ENCODE measurements at places on chromosomes 7 and 10. TPM values are rescaled to one million over a fixed set of nuclear protein-coding genes. Genes with fewer than 3 reads are reported as not detected.

DNA sequence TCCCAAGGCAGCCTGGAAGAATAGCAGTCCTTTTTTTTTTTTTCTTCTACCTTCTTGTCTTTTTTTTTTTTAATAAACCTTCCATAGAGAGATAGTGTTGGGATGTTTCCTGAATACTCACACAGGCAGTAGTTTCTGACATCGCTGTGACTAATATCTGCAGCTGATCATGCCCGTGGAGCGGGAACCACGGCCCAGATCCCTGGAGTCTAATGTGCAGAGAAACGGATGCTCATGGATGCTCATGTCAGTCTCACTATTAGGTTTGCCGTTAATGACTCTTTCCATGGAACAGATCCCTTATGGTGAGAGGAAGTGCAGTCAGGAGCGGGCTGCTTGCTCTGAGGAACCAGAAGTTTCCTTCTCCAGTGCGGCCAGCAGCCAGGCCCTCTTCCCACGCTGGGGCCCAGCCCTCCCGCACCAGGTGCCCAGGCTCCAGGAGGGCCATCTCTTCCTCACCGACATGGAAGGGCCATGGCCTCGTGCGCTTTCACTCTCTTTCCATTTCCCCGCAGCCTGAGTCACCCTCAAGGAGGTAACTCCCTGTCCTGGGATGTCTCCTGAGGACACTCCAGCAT is 132.5 kb downstream of the WDR37 start:
- no peak for DNase-seq

GRCh38 chr7:146683439-146683838 is 566.8 kb downstream of the CNTNAP2 start:
- DNase-seq, result no peak

The PNLIPRP1 gene
- total RNA-seq, result 1.1 TPM

DNA sequence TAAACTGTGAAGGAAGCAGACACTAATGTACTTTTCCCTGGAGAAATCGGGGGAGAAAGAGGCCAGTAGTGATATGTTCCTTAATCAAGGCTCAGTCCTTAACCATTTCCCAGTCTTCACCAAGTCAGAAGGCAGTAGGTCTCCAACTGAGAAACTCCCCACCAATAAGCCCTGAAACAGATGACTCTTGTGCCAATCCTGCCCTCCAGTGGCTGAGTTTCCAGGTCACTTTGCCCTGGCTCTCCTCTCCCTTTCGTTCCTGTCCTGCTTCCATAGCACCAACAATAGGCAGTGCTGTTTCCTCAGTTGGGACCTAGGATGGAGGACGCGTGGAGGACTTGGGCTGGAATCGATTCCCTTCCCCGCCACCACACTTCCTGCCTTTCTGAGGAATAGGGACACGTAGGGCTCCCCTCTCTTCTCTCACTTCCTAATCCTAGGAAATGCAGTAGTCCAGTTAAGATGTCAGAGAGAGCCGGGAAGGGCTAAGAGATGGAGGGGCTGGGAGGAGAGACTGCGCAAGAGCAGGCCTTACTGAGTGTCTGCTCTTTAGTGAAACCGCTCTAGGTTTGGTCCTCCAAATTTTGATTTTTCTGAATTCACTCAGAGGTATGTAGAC is 23.4 kb downstream of the ATOH7 start:
- no peak for DNase-seq

- no peak for DNase-seq
Measured at GRCh38 chr7:49850921-49851613, 77.6 kb downstream of the VWC2 start.

- DNase-seq, result no peak
Measured at GRCh38 chr7:64035388-64035787, 9.8 kb upstream of the ZNF727 start.

DNA sequence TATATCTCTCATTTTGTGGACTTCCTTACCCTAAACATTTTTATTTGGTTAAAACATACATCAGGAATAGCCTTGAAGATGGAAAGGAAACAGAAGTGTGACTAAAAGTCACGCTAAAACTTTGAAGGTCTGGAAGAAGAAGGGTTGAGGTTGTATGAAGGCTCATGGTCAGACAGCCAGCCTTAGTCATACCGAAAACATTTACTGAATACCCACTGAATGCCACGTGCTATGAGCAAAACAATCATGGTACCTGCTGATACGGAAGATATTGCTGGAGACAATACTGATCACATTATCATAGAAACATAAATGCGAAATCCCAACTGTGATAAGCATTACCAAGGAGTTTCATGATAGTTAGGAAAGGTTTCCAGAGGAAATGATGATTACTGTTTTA is 64.0 kb downstream of the PDZD8 start:
- DNase-seq, result no peak

GRCh38 chr10:2340831-2341647 is 603.7 kb upstream of the ADARB2 start:
- DNase-seq, result no peak

DNA sequence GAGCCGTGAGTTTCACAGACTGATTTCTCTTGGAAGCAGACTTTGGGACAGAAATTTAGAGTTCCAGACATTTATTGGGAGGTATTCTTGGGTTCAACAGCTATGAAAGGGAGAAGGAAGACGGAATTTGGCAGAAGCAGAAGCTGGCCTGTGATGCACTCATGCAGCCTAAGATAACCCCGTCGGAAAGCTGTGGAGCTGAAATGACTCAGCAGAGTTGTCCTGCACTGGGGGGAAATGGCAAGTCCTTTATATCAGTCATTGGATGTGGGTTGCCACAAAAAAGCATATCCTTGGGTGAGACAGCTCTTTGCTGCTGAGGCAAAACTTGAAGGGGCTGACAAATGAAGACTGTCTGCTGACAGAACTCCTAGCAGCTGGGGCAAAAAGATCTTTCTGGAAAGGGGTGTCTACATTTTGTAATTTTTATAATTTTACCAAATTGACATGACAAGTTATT is 11.5 kb upstream of the MICU1 start:
- no peak for DNase-seq

GRCh38 chr7:138188290-138188858 is 112.1 kb downstream of the AKR1D1 start:
- DNase-seq, result no peak

DNA sequence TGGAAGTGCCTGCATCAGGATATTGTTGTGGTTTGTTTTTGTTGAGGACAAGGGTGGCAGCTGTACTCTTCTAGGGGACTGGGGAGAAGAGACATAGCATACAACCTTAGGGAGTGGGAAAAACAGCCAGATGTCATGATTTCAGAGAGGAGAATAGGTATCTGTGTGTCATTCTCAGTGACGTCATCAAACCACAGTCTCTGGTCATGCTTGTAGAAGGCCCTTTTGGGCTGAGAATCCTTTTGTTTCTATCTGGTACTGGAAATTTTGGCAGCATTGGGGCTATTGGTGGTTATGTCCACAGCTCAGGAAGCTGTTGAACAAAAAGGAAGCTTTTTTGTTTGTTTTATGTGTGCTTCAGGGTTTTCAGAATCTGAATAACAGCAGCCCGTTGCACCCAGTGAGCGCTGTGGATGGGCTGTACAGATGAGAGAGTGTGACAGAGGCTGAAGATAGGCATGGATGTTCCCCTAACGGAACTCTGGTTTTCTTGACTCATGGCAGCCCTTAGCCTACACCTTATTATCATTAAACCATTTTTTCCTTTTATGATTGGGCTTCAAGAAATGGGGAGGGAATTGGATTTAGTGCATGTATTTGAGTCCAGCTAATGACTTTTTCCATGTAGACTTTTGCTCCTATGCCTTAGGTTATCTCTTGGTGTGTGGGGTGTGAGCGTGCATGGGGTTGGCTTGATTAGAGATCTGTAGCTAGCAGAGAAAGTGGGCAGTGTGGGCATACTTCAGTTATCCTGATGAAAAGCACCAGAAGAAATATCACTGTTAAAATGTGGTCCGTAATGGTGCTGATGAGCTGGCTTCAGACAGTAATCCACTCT is 65.7 kb downstream of the SND1 start:
- DNase-seq, result no peak

DNA sequence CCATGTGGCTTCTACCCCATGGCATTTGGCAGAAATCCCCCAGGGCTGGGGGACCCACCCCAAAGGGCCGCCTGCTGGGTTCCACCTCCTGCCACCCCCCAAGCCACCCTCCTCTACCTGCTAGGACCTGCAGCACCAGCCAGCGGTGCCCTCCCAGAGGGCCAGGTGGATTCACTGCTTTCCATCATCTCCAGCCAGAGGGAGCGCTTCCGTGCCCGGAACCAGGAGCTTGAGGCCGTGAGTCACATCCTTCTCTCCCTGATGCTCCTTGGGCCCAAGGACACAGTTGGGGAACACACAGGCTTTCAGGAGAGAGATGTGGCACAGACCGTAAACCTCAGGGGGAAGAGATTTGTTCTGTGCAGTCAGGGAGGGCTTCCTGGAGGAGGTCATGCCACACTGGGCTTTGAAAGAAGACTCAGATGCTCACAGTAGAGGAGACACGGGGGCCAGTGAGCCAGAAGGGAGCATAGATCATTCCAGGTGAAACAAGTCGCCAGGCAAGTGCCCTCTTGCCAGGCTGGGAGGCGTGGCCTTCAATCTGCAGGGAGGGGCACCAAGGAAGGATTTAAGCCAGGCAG is 11.5 kb upstream of the SH2B2 start:
- no peak for DNase-seq

DNA sequence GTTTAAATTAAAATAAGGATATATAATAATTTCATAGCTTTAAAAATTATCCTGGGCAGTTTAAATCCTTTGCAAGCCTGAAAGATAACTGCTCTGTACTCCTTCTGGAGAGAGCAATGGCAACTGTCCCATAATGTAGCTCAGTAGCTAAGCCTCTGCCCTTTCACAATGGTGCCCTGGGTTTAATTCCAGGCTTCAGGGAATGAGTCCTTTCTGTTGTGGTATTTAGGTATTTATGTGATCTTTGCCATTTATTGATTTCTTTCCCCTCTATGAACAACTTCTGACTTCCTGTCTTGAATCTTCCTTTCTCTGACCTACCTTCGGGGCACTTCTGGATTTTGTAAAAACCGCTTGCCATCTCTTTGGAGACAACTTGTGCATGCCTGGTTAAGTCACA is 773.2 kb downstream of the IPMK start:
- DNase-seq, result no peak

DNA sequence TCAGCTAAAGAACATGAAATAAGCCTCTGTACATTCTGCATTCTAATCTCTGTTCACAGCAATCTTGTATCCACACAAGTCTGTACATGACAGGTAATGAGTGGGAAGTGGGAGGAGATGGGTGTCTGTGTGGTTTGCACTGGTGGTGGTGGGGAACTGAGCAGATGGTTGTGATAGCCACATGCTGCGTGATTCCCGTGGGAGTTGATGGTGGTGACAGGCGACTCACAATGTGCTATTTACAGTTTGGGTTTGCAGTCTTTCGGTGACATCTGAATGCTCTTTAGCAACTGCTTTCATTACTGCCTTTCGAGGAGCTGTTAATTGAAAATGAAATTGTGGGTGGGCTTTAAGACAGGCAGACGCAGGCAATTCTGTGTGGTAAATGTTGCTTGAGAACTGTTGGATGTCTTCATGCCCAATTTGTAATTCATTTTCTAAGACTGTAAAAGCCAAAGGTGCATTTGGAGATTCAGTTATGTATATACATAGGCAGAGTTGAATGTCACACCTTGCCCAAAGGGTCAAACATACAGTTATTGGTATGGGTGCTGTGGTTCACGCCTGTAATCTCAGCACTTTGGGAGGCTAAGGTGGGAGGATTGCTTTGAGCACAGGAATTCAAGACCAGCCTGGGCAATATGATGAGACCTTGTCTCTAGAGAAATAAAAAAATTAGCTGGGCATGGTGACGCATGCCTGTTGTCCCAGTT is 308.2 kb downstream of the AUTS2 start:
- no peak for DNase-seq

The SPDYE9 gene
- total RNA-seq, result not detected

DNA sequence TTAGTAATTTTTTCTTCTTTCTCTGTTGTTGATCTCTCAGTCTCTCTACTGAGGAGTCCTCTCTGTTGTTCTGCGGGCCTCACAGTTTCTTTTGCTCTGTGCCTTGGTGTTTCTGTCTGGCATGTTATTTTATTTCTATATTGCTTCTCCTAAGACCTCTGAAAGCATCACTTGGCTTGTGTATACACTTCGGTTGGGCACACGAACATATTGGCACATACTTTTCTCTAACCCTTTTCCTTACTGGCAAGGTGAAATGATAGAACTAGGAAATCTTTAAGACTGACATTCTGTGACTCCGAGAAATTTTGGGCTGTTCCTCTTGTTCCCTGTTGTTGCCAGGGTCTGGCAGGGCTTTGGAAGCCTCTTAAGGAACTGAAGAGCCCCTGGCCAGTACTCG is 148.9 kb downstream of the CELF2 start:
- DNase-seq, result no peak

GRCh38 chr10:15572531-15573045 is 147.1 kb downstream of the ITGA8 start:
- DNase-seq, result no peak

GRCh38 chr10:113241599-113242360 is 291.7 kb downstream of the TCF7L2 start:
- no peak for DNase-seq

DNA sequence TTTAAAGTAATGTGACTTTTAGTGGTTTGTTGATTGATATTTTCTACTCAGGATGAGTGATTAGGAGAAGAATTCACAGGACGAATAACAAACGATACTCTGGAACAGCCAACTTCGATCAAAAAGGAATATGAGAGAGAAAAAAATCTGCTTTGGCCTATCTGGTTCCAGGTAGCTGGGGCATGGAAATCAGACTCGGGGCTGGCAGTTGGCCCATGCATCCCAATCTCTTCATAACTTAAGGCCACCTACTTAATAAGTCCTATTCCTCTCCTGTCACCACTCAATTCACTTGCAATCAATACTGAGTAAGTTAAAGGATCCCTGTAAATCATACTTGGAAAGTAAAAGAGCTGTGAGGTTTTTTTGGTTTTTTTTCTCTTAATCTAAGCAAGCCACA is 1116.2 kb downstream of the SORCS3 start:
- no peak for DNase-seq

DNA sequence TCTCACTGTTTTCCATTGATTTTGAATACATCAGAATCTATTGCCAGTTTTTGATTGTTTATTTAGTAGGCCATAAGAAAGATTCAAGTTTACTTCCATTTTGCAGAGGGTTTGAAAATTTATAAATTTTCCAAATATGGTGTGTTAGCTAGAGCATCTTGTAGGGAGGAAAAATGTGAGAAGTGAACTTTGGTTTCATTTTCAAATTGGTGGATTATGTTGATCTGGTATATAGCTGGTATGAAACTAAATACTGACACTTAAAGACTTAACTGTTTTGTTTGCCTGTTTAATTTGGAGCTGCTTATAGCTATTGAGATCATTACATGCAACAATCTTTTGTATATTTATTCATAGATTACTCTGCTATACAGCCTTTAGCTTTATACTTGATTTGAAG is 108.1 kb downstream of the ADAM22 start:
- no peak for DNase-seq

- peak; percentile 56 for DNase-seq
Measured at GRCh38 chr10:130038019-130038555, 72.5 kb downstream of the C10orf143 start.

GRCh38 chr7:51006483-51007235 is 224.0 kb upstream of the GRB10 start:
- no peak for DNase-seq

GRCh38 chr10:77872151-77872946 is 54.2 kb downstream of the DLG5 start:
- DNase-seq, result no peak

GRCh38 chr7:76216381-76217082 is 14.8 kb downstream of the SRRM3 start:
- no peak for DNase-seq

Measured in posterior vena cava (tissue), 2 donors.